Peyer's patch (tissue), 4 donors: ENCODE measurements at places on chromosomes 5 and 9.

DNA sequence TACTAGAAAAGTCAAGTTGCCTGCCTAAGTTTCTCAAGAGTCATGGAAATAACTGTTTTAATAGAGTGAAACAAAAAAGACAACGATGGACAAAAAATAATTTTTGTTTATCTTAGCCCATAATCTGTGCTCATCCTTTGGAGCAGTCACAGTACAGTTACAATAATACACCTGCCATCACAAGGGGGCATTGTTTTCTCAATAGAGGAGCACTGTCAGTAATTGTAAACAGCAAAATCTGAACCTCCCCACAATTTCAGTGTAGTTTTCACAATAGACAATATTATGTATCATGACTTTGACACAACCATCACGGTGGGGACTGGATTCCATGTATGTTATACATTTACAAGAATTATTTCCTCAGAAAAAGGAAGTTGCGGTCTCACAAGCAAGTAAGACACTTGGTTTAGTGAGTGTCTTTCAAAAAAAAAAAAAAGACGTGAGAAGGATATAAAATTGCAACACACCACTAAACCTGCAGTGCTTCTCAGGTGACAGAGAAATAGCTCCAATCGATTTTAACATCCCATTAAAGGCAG is 586.3 kb downstream of the PTPRD start:
- DNase-seq, result no peak
- no peaks in the 10 kb centered on the region for H3K27me3 ChIP-seq
- no peaks in the 10 kb centered on the region for H3K4me1 ChIP-seq
- no peak overlapping the region for H3K27ac ChIP-seq

DNA sequence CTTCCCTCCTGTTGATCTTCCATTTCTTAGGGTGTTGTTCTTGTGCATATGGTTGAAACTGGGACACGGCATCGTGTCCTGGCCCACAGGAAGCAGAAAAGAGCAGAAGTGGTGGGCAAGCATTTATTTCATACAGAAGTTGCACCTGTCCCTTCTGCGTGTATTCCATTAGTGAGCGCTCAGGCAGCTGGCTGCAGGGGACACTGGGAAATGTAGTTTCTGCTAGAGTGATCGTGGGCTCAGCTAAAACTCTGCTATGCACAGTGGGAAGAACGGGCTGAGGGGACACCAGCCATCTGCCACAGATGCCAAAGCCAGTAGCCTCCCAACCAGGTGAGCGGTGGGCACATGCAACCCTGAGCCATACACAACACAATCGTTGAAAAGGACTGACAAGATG is 57.4 kb upstream of the ASS1 start:
- no peak for DNase-seq
- no peak overlapping the region for H3K4me3 ChIP-seq

DNA sequence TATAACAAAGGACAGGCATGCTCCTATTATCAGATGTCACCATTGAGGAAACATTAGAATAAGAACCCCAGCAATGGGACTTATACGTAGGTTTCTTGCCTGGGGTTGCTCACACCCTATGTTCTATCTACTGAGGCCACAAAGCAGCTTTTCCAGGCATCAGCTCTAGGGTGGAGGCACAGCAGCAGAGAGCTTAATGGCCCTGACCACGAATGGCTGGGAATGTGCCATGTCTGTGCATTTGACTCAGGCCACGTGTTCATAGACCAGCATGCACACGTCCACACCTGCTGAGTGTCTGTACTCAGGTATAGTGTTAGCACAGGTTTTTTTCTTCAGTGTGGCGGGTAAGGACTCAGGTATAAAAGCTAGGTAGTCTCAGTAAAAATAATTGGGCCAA is 129.4 kb downstream of the AOPEP start:
- H3K4me3 ChIP-seq, result no peak overlapping the region
- peaks cover 2% of the 10 kb centered on the region for H3K4me1 ChIP-seq
- H3K27me3 ChIP-seq, result no peaks in the 10 kb centered on the region
- DNase-seq, result no peak
- H3K27ac ChIP-seq, result no peak overlapping the region

DNA sequence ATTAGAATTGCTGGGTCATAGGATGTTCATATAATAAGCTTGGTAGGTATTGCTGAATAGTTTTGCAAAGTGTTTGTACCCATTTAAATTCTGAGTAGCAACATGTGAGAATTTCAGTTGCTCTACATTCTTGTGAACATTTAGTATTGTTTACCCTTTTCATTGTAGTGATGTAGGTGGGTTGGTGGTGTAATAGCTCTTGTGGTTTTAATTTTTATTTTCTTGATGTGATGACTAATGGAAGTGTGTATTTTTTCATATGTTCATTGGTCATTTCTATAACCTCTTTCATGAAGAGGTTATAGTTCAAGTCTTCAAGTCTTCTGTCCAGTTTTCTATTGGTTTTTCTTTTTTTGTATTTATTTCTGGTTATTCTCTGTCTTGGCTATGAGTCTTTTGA is 34.4 kb downstream of the RASA1 start:
- H3K4me1 ChIP-seq, result no peaks in the 10 kb centered on the region
- no peak overlapping the region for H3K4me3 ChIP-seq
- no peaks in the 10 kb centered on the region for H3K27me3 ChIP-seq
- no peak for DNase-seq
- peaks cover 4% of the 10 kb centered on the region for H3K36me3 ChIP-seq

- H3K36me3 ChIP-seq, result no peaks in the 10 kb centered on the region
- H3K4me1 ChIP-seq, result no peaks in the 10 kb centered on the region
- DNase-seq, result no peak
- no peaks in the 10 kb centered on the region for H3K27me3 ChIP-seq
- H3K27ac ChIP-seq, result no peak overlapping the region
Observed at GRCh38 chr5:38465061-38465460, 91.4 kb downstream of the LIFR start.

DNA sequence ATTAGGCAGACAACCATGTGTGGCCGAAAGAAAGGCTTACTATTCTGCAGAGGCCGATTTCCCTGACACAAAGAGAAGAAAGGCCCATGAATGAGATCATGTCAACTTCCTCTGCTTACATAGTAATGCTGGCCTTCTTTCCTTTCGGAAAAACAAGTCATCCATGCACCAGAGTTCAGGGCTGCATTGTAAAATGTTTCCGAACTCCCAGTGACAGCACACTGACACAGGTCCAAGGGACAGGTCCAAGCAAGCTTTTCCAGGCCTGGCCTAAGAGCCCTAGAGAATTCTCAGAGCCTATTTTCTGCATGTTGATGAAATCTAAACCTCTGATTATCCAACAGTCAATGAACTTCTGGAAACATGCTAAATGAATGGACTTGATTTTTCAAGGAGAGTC is 140.9 kb downstream of the ZNF608 start:
- no peak for DNase-seq
- H3K27ac ChIP-seq, result no peak overlapping the region
- no peak overlapping the region for H3K4me3 ChIP-seq
- no peaks in the 10 kb centered on the region for H3K4me1 ChIP-seq
- H3K36me3 ChIP-seq, result no peaks in the 10 kb centered on the region
- no peaks in the 10 kb centered on the region for H3K27me3 ChIP-seq

DNA sequence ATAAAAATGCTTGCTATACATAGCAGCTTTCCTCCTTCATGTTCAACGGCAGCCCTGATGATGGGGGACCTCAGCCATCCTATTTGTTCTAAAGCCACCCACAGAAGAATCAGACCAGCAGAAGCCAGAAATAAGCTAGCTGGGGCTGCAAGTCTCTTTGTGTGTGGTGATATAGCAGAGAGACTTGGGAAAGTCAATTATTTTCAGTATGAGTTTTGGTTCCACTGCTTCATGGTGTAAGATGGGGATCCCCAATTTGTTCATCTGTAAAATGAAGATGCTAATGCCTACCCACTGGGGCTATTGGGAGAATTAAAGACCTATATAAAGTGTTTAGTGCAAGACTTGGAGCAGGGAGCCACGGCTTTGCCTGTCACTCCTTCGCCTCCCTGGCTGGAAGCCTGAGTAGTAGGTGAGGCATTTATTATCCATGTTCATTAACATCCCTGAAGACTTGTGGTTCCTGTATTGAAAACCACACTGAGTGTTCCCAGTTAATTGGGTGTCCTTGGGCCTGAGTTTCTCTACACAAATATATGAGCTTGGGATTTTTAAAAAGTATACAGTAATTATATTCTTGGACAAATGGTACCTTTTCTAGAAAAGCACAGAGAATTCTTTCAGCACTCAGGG is 210.1 kb upstream of the SLC24A2 start:
- H3K4me1 ChIP-seq, result no peaks in the 10 kb centered on the region
- no peaks in the 10 kb centered on the region for H3K36me3 ChIP-seq
- no peaks in the 10 kb centered on the region for H3K27me3 ChIP-seq
- H3K4me3 ChIP-seq, result no peak overlapping the region
- H3K27ac ChIP-seq, result no peak overlapping the region

- no peak for DNase-seq
- no peak overlapping the region for H3K27ac ChIP-seq
- H3K27me3 ChIP-seq, result no peaks in the 10 kb centered on the region
- H3K36me3 ChIP-seq, result no peaks in the 10 kb centered on the region
Observed at GRCh38 chr5:60538426-60538825, 161.5 kb downstream of the DEPDC1B start.

GRCh38 chr9:265209-265870 is 50.7 kb downstream of the DOCK8 start:
- no peak overlapping the region for H3K4me3 ChIP-seq
- H3K27me3 ChIP-seq, result no peaks in the 10 kb centered on the region
- H3K27ac ChIP-seq, result no peak overlapping the region
- no peak for DNase-seq
- H3K4me1 ChIP-seq, result no peaks in the 10 kb centered on the region
- H3K36me3 ChIP-seq, result no peaks in the 10 kb centered on the region

DNA sequence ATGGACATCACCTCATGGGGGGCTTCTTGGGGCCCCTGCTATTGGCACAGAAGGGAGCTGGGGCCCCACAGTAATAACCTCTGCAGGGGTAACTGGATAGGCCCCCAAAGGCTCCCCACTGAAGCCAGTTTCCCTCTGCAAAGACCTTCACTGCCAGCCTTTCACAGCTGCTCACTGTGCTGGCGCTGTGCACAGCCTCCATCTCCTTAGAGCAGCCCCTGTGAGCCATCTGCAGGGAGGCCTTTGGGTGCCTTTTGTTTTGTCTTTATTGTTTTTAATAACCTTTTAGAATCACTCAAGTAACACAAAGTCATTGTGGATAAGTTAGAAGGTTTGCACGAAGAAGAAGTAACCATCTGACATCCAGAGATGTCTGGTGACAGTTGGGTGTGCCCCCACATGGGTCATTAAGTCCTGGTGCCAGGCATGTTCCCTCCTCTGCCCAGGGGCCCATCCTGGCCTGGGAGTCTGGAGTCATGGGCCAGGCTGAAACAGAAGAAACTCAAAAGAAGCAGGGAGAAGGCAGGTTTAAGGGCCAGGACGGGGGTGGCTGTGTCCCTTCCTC is 42.7 kb downstream of the NCS1 start:
- H3K27me3 ChIP-seq, result no peaks in the 10 kb centered on the region

DNA sequence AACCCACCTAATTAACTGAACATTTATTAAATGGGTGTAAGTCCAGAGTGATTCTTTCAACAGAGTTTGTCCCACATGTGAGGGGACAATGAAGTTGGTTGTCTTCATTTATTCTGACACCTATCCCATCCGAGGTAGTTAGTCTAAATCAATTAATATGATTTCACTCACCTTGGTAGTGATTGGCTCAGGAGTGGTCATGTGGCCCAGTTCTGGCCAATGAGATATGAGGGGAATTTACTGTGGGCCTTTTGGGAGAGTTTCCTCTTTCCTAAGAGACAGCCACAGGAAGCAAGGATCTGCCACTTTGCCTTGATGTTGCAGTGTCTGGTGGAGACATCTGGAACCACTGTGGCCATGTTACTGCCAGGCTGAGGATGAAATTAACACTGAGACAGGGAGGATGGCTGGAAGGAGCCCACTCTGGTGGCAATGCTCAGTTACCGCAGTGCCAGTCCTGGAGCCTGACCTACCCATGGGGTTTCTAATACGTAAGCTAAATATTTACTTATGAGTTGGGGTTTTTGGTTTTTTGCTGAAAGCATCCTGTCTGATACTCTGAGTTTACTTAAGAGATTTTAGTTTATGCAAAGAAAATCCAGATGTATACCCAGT is 118.6 kb downstream of the FGF18 start:
- H3K27ac ChIP-seq, result no peak overlapping the region
- H3K27me3 ChIP-seq, result no peaks in the 10 kb centered on the region
- no peak overlapping the region for H3K4me3 ChIP-seq

- H3K36me3 ChIP-seq, result no peaks in the 10 kb centered on the region
- peak; percentile 55 for DNase-seq
- no peaks in the 10 kb centered on the region for H3K27me3 ChIP-seq
- no peak overlapping the region for H3K4me3 ChIP-seq
Observed at GRCh38 chr9:1005043-1005667, 28.7 kb downstream of the DMRT3 start.

DNA sequence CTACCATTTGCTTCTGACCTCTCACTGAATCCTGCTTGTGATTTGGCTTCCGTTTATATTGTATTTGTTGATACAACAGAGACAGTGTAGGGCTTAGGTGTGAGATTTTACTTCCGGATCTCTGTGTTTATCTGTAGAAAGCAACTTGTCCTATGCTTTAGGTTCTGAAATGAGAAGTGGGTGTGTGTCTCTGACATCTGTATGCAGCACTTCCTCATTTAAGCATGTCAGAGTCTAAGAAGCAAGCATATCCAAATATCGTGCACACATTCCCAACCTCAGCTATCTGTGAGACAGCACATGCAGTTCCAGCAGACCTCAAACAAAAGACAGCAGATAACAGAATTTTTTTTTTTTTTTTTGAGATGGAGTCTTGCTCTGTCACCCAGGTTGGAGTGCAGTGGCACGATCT is 16.3 kb downstream of the KLF9 start:
- no peak overlapping the region for H3K4me3 ChIP-seq
- H3K27me3 ChIP-seq, result no peaks in the 10 kb centered on the region
- peak overlapping the region; percentile 61 for H3K27ac ChIP-seq
- H3K4me1 ChIP-seq, result peaks cover 2% of the 10 kb centered on the region

DNA sequence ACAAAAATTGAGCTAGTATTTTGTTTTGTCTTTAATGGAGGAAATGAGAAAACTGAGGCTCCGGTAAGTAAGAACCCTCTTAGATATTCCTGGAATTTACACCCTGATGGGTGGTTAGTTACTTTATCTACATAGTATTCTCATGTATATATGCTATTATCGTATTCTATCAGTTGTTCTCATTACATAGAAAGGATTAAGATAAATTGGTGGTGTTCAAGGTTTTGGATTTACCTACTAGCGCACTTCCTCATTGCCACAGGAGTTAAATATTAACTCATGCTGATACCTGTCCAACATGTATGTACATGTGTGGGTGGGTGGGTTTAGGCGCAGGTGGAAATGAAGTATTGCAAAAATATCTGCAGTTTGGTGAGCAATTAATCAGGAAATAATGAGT is 61.1 kb upstream of the IFNE start:
- H3K4me1 ChIP-seq, result no peaks in the 10 kb centered on the region
- DNase-seq, result no peak
- H3K27me3 ChIP-seq, result no peaks in the 10 kb centered on the region

DNA sequence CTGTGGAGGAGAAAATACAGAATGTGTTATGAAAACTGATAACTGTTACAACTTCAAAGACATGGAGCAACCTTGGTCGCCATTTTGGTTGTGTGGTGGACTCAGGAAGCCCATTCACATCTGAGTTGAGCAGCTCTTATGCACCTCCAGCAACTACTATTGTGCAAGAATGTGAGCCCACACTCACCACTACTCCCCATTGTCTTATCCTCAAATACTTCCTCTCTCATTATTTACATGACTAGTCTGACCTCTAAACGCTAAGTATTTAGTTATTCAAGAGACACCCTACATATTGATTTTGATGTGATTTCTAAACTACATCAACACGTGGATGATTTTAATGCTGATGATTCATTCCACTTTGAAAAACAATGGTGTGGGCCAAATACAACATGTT is 516.6 kb upstream of the CLINT1 start:
- no peak overlapping the region for H3K4me3 ChIP-seq
- no peak overlapping the region for H3K27ac ChIP-seq
- H3K36me3 ChIP-seq, result no peaks in the 10 kb centered on the region
- DNase-seq, result no peak
- no peaks in the 10 kb centered on the region for H3K4me1 ChIP-seq
